ENCODE measurements at places on chromosomes 5 and 9. TPM values are rescaled to one million over a fixed set of nuclear protein-coding genes. Genes with fewer than 3 reads are reported as not detected.

- no peak for DNase-seq
These were observed 175.1 kb downstream of the PPP2R2B start for GRCh38 chr5:146703499-146703898.

GRCh38 chr9:113542006-113542405, 78.5 kb downstream of the RGS3 start:
- DNase-seq, result no peak

DNA sequence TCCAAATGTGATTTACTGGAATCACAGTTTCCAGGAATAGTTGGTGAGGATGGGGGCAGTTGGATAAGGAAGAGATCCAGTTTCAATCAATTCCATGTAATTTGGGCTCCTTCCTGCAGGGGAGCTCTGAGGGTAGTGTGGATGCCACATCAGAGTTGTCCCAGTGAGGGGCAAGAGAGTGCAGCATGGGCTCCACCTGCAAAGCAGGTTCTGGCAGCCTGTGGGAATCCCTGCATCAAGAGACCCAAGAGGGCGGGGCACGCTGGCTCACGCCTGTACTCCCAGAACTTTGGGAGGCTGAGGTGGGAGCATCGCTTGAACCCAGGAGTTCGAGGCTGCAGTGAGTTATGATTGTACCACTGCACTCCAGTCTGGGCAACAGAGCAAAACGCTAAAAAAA, 188.5 kb downstream of the CACNA1B start:
- DNase-seq, result no peak

- DNase-seq, result no peak
These were observed 692.9 kb upstream of the EDIL3 start for GRCh38 chr5:85077581-85077980.

GRCh38 chr9:138058181-138058580, 180.6 kb downstream of the CACNA1B start:
- DNase-seq, result no peak

DNA sequence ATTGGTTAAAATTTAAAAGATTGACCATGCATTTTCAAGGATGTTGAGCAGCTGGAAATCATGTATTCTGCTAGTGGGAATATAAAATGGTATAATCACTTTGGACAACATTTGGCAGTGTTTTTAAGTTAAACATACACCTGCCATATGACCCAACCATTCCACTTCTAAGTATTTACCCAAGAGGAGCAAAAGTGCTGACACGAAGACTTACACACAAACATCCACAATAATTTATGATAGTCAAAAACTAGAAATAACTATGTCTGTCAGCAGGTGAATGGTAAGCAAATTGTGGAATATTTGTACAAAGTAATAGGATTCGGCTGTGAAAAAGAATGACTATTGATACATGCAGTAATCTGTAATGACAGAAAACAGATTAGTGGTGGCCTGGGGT, 30.7 kb upstream of the SRP19 start:
- DNase-seq, result no peak

DNA sequence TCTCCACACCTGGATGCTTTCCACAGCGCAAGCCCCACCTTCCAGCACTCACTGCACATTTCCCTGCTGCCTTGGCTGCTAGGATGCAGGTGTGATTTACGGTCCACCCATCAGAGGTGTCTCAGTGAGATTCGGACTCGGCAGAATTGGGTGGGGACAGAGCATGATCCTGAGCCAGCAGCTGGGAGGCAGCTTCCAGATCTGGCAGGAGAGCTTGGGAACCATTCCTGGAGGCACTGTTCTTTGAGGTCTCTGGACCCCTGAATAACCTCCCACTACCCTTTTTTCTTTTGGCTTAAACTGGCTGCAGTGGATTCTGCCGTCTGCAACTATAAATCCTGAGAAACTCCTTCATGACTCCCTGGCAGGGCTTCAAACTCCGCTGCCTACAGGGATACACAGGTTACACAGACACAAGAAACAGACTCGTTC, 99.6 kb upstream of the PHYKPL start:
- no peak for DNase-seq

DNA sequence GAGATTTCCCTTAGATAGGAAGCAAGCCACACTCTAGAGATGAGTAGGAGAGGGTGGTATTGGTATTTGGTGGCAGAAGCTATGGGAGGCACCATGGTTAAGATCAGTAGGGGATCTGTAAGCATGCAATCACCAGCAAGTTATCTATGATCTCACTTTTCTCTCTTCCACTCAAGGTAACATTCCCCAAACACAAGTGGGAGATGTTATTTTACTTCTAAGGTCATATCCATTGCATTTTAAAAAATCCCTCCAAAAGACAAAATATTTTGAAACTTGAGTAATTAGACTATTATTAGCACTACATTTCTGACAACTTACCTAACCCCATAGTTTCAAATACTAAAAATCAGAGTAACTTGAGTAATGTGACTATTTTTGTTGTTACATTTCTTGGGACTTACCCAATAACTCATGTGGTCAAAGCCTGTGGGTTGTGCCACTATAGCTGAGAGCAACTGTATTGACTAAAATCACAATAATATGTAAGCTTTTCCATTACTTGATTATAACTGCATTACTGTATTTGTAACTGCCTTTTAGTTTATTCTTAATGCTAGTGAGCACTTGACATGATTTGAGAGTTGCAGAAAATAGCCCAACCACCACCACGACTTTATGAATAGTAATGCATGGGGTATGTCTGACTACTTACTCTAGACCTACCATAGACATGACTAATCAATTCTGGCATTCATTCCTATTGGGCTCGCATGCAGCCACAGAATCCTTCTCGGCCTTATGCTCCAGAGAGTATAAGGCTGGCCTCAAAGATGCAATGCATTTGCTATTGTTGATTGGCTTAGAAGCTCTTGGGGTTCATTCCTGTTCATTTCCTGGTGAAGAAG, 264.7 kb downstream of the TRIM32 start:
- DNase-seq, result no peak

- DNase-seq, result peak; percentile 68
These were observed 35.1 kb downstream of the ADRA1B start for GRCh38 chr5:159951387-159951786.

GRCh38 chr5:172597755-172598155, 43.3 kb upstream of the NEURL1B start:
- no peak for DNase-seq

- peak; percentile 81 for DNase-seq
These were observed 17.3 kb downstream of the TRIM7 start for GRCh38 chr5:181187500-181188213.

GRCh38 chr5:132385326-132386105, 16.0 kb downstream of the SLC22A5 start:
- DNase-seq, result peak; percentile 84

- DNase-seq, result no peak
These were observed 285.1 kb downstream of the MAT2B start for GRCh38 chr5:163790497-163790896.

DNA sequence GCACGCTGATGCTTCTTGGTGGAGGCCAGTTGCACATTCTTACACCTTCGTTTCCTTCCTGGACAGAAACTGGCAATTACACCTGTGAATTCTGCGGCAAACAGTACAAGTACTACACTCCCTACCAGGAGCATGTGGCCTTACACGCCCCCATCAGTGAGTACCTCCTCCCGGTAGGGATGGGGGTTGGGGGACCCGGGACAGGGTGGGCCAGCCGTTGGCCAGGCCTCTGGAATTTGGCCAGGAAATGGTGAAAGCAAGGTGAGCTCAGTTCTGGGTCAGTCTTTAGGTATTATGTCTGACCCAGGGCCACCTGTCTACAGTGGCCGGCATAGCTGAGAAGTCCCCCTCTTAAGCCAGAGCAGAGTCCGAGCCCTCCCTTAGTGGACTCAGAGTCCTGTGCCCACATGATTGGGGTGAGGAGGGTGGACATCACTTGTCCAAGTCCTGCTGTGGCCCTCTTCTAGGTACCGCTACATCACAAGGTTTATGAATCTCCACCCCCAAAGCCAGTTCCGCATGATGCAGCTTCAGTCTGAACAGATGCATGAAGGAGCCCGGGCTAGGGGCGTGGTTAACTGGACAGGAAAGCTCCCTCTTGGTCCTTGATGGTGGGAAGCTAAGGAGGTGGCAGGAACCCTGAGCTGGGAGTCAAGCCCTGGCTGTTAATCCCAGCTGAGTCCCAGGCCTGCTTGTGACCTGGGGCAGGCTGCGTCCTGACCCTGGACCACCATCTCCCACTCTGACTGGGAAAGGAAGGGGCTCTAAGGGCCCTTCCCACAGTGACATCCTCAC, 61.3 kb downstream of the AMBP start:
- DNase-seq, result no peak

DNA sequence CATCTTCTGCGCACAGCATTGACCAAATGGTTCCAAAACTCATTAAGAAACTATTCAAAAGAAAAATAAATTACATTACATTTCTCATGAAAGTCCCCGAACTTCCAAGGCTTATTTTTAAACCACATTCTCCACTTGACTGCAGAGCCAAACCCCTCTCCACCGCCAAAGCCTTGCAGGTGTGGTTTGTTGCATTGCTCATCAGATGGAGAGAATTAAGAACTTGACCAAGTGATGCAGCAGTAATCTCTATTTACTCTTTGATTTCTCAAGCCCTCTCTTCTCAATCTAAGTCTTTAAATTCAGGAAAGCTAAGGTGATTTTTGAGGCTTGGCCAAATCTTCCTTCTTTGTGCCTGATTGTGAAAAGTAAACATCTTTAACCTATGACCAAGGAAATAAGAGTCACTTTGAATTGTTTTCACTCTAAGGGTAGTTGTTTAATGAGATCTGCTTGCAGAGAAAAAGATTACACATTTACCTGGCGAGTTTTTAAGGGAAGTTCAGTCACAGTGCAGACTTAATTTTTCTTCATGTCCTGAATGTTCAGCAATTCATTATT, 290.5 kb upstream of the ITGA1 start:
- DNase-seq, result no peak

DNA sequence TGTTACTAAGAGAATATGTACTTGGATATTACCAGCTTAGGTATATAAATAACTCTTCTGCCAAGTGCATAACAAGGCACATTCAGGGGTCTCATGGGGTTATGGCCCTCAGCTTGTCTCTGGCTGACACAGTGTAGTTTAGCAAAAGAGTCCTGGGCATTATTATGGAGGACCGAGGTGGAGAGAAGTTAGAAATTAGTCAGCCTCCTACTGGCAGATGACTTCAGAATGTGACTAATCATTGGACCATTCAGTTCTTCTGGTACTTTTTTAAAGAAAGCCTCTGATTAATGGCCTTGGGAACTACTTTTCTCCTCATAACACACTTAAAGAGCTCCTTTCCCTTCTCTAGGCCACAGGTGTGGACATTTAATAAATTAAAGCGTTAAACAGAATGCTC, 178.9 kb downstream of the SH3GL2 start:
- DNase-seq, result no peak

GRCh38 chr9:113526841-113527240, 63.3 kb downstream of the RGS3 start:
- DNase-seq, result no peak

- no peak for DNase-seq
These were observed 142.1 kb upstream of the ADAMTSL1 start for GRCh38 chr9:18331808-18332209.

DNA sequence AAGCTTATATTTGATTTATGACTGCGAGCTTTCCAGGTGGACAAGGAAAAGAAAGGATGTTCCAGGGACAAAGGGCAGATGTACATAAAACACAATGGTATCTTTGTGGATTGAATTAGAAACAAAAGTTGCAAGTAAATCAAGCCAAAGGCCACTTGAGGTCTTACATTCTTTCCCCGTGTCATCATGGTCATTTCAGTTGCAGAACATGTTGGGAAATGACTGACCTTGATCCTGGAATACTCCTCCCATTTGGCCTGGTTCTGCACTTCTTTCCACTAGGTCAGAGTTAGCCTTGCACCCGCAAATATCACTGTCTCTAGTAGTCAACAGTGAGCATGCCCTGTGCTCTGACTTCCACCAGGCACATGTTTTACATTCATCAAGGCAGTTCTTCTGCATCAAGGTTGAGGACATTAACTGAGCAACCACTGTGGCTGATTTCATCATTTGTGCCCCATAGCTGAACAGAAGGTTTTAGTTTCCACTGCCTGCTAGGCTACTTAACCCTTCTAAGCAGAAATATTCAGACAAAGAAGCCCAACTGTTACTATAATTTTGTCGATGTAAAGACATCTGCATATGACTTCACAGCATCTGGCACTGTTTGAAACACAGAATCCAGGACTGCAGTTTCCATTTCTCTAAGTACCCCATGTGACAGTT, 1161.7 kb upstream of the DMAC1 start:
- no peak for DNase-seq

GRCh38 chr5:177963966-177964365, 32.1 kb downstream of the PROP1 start:
- no peak for DNase-seq

DNA sequence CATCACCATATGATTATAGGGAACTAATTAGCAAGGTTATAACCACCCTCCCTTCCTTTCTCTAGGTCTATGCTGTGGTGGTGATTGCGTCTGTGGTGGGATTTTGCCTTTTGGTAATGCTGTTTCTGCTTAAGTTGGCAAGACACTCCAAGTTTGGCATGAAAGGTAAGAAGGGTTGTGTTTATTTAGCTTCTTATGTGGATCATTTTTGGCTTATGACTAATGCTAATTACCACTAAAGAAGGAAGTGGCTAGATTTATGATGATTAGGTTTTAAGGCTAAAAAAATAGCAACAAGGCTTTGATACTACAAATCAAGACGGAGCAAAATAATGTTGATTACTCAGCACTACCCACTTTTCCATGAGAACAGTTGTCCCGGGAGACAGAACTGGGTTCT, 82.4 kb downstream of the NTRK2 start:
- DNase-seq, result no peak

DNA sequence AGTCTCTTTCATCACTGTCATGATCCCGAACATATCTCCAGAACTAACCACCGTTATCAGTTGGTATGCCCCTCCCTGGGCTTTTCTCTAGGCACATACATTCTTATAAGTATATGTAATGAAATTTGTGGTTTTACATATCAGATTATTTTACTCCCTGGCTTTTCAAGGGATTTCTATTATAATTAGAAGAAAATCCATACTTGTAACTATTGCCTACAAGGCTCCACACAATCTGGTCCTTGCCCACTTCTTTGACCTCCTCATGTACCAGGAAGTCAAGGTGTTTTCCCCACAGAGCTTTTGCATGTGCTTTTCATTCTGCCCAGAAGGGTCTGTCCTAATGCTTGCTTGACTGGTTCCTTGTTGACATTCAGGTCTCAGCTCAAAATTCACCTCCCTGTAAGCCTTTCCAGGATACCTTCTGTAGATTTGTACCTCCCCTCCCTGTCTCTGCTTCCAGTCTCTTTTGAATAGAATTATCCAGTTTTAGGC, 33.6 kb upstream of the HSD17B4 start:
- no peak for DNase-seq

NKD2 gene
- not detected for total RNA-seq

CCL21 gene
- total RNA-seq, result not detected

CARTPT gene
- not detected for total RNA-seq

TBC1D2 gene
- 5.2 TPM for total RNA-seq

HCN1 gene
- total RNA-seq, result not detected

ADAMTS6 gene
- 2.6 TPM for total RNA-seq

DHX29 gene
- total RNA-seq, result 13.2 TPM

Data from Karpas-422 (cell line).